Stimulated activated CD4-positive, alpha-beta T cell treated with anti-CD3 and anti-CD28 coated beads, Interleukin-15, amount 100 ng/mL, for 1 hour (primary cell): ENCODE measurements at places on chromosomes 4 and X.
A peak's percentile ranks its signal among the peaks of the same experiment; 100 is the strongest.

DNA sequence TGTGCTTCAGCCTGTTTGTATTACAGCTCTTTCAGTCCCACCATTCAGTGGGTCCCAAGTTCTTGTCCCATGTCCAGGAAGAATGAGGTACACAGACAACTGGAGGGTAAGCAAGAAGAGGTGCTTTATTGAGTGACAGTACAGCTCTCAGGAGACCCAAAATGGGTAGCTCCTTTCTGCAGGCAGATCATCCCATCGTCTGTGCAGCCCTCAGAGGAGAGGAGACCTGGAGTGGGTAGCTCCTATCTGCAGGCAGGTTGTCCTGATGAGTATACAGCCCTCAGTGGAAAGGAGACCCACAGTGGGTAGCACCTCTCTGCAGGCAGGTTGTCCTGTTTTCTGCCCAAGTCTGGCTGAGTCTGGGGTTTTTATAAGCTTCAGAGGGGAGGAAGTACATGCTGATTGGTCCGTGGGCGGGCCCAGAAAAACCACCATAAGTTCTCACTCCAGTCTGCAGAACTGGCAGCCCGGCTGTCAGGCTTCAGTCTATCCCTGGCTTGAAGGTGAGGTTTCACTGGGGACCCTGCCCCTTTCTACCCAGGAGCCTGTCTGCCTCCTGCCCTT, 18.0 kb downstream of the GRK4 start:
- DNase-seq: no peak

DNA sequence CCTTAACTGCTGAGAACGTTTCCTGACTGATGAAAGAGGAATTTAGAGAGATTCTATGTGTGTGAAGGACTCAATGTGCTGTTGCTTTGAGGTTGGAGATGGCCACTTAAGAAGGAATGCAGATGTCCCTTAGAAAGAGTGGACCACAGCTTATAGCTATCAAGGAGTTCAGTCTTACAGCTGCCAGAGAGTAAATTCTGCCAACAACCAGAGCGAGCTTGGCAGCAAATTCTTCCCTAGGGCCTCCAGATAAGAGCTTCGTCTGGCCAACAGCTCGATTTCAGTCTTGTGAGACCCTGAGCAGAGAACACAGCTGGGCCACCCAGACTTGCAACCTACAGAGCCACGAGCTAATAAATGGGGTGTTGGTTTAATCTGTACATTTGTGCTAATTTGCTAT, 21.8 kb downstream of the MID1 start:
- DNase-seq: no peak

GRCh38 chr4:73450398-73451004, 14.5 kb downstream of the AFP start:
- DNase-seq: no peak

DNA sequence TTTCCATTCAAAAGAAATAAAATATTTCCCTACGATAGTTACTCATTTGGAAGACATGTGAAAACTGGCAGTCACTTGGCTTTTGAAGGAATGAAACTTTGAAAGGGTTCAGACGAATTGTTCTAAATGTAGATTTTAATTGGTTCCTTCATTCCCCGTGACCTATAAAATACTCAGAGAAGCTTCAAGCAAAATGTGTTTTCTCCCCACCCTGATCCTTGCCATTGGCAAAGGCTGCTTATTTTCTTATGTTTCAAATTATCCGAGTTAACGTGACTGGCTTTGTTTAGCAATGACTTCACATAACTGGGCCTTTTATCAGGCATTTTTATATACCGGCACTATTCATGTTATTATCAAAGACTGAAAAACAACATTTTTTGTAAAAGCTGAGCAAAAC, 204.1 kb upstream of the NEIL3 start:
- no peak for DNase-seq

GRCh38 chr4:5824635-5825034, 68.3 kb downstream of the CRMP1 start:
- DNase-seq: no peak

DNA sequence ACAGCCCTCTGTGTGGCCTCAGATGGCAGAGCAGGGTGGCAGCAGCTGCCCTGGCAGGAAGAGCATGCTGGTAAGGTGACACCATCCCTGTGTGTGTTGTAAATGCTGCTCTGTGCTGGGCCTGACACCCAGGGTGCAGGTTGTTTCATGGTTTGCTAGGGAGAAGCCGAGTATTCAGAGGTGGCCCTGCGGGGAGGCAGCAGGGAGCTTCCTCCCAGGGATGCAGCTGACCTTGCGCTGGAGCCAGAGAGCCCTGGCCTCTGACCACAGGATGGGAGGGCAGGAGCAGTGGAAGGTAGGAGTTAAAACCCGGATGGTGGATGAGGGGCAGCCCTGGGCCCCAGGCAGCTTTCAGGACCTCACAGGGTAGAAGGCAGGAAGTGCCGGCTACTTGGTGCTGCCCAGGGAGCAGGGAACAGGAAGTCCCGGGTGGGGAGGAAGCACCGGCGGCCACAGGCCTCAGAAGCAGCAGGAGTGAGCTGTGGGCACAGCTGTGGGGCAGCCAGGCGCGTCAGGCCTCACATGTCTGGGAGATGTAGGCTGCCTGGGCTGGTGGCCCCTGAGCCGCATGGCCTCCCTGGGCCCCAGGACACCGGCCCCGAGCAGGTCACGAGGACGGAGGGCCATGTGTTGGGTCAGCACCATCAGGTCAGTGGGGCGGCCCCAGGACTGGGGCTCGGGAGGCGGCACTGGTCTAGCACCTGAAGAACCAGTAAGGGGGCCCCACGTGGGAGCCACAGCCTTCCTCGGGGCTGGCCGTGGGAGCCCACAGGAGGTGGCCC, 19.1 kb downstream of the SH3BP2 start:
- DNase-seq: peak; percentile 36

GRCh38 chr4:90211174-90211573, 84.0 kb downstream of the CCSER1 start:
- DNase-seq: no peak

DNA sequence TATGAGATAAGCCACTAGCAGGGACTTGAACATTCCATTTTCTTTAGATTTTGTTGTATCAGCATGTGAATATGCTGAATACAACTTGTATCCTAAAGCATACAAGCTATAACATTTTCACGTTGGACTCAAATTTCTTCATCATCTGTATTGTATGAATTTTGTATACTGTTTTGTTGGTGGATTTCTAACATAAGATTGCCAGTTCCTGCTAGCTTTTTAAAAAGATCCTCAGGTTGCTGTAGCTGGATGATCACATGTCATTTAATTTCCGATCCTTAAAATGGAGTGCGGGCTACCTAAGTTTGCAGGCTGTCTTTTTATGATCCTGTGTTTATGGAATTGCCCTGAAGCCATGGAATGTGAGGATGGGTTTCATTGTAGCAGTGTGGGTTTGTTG, 6.9 kb downstream of the PDLIM5 start:
- DNase-seq: no peak

- DNase-seq: no peak
Observed at GRCh38 chr4:27358269-27358668, 497.6 kb downstream of the STIM2 start.
